SHP77 (cell line): ENCODE measurements at places on chromosomes 2 and 18.
A peak's percentile ranks its signal among the peaks of the same experiment; 100 is the strongest.

GRCh38 chr2:131031875-131032274 is 61.4 kb downstream of the FAM168B start:
- no peak for DNase-seq

- DNase-seq: peak; percentile 59
Observed at GRCh38 chr2:25473758-25474340, 132.1 kb upstream of the DNMT3A start.

- no peak for DNase-seq
Observed at GRCh38 chr2:139122711-139123158, 342.5 kb upstream of the NXPH2 start.

DNA sequence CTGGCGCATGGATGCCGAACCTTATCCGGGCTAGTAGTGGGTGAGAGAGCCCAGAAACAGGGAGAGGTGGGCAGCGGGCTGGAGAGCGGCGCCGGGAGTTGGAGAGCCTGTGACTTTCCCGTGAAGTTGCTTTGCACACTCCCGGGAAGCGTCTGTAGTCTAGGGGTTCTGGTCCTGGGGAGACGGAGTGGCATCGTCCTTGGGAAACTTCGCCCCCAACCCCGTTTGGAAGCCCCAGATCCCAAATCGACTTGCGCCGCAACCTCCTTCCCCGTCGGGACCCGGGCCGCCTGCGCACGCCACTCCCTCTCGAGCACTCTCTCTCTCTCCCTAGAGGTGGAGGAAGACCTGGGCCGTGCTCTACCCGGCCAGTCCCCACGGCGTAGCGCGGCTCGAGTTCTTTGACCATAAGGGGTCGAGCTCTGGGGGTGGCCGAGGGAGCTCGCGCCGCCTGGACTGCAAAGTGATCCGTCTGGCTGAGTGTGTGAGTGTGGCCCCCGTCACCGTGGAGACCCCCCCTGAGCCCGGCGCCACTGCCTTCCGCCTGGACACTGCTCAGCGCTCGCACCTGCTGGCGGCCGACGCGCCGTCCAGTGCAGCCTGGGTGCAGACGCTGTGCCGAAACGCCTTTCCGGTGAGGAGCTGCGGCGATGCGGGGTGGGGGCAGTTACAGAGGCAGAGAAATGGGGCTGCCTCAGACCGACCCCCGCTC is 456 bp downstream of the DOK1 start:
- DNase-seq: no peak

DNA sequence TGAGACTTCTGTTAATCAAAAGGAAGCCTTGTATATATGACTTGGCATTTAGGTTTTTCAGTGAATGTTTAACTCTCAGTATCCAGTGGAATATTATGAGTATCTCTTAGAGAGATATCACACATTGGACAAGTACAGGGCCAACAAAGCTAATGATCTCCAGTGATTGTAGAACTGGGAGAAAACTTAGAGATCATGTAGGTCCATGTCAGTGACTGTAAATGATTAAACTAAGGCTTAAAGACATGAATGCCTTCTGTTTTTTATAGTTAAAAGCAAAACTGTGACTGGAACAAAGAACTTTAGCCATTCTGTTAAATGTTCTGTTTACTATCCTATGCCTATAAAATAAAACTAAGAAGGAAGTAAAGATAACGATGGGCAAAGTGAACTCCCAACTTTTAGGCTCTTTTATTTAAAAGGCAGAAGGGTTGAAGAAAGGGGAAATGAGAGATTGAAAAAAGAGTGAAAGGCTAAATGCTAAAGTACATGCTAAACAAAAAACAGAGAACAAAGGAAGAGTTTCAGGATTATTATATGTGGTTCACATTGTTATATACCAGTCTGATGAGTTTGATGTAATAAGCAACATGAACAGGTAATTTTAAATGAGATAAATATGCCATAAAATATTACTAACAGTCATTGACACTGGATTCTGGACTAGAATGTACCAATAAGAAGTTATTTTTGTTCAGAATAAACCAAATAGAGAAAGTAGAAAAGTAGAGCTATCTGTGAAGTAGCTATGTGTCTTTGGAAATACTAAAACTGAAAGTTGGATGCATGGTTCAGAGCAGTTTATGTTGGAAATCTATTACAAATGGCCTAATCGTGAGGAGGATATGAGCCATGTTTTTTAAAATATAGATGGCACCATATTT is 37.1 kb upstream of the TNFRSF11A start:
- no peak for DNase-seq

- no peak for DNase-seq
Observed at GRCh38 chr2:223122781-223123180, 70.8 kb downstream of the KCNE4 start.

GRCh38 chr18:11327391-11328009 is 178.1 kb upstream of the PIEZO2 start:
- no peak for DNase-seq

GRCh38 chr2:240894836-240895558 is 959 bp downstream of the MAB21L4 start:
- no peak for DNase-seq
